ENCODE measurements at places on chromosomes 7 and 10. TPM values are rescaled to one million over a fixed set of nuclear protein-coding genes. Genes with fewer than 3 reads are reported as not detected.
A peak's percentile ranks its signal among the peaks of the same experiment; 100 is the strongest.

MALRD1 gene
- total RNA-seq = 3.6 TPM

GOLGA7B gene
- total RNA-seq = 11.9 TPM

DNA sequence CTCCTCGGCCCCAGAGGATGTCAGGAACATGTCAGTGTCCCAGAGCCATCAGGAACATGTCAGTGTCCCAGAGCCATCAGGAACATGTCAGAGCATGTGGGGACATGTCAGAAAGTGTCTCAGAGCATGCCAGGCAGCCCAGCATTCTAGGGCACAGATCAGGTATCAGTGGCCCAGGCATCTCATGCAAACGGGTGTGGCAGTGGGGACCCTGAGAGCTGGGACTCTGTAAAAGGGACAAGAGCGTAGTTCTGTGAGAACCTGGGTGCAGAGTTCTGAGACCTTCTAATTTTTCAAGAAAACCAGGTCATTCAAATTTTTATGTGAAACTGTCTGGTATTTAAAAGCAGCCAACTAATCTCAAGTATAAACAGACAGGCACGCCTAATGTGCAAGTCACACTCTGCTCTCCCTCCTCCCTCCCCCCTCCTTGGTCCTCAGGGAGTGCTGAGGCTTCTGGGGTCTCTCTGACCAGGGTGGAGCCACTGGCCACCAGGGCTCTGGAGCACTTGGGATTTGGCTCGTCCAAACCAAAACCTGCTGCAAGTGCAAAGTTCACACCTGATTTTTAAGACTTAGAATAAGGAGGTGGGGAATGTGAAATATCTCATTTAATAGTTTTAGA lies 64.6 kb downstream of the ALOX5 start:
- no peak for DNase-seq

- no peak for DNase-seq
These were observed 323.1 kb downstream of the TFEC start for GRCh38 chr7:115707258-115708012.

- DNase-seq = no peak
These were observed 122.4 kb upstream of the PPP2R2D start for GRCh38 chr10:131778385-131778784.

METTL27 gene
- total RNA-seq = 0.78 TPM

DNA sequence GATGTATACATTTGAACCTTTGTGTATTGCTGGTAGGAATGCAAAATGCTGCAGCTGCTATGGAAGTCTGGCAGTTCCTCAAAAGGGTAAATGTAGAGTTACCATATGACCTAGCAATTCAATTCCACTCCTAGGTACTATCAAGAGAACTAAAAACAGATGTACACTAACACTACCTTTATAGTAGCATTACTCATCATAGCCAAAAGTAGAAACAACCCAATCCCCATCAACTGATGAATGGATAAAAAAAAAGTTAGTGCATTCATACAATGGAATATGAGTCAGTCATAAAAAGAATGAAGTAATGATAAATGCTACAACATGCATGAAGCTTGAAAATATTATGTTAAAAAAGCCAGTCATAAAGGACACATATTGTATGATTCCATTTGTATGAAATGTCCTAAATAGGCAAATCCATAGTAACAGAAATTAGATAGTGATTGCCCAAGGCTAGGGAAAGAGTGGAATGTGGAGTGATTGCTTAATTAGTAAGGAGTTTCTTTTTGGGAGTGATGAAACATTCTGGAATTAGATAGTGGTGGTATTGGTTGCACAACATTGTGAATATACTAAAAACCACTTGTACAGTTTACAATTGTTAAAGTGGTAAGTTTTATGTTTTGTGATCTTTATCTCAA lies 96.4 kb upstream of the AOAH start:
- DNase-seq = no peak

DNA sequence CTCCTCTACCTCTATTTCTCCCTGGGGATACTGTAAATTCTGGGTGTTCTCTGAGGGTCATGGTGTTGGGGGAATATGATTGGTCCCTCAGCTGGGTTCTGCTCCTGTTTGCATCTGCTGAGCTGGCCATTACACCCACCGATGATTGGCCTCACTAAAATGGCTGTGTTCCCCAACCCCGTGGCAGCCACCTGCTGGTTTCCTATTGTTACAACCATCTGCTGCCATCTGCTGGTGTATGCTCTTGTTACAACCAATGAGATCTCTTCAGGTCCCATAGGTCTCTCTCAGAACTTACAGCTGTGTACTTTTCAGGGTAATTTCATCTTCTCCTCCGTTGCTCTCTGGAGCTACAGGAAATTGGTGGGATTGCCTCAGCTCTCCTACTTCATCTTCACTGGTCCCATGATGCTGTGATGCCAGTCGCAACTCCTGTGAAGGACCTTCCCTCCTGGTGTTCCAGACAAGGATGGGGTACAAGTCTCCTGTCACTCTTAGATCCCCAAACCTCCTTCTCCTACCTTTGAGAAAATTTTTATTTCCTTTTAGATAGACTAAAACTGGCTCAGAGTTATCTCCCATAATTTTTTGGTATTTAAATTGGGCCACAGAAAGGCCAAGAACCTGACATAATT lies 303.5 kb upstream of the SMIM30 start:
- peak; percentile 39 for DNase-seq

AGAP6 gene
- total RNA-seq = 3.9 TPM

NCF1 gene
- not detected for total RNA-seq

DNA sequence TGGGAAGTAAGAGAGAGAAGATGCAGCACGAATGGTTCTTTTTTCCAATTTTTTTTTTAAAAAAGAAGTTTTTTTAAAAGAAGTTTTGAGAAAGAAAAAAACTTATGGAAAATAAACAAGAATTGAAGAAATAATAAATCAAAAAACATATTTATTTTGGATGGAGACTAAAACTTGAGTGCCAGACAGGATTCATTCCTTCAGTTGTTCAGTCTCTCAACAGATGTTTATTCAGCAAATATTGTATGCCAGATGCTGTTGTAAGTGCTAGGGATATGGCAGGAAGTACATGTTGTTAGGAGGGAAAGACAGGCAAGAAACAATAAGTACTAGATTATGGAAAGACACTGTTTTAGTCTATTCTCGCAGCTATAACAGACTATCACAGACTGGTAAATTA lies 750.7 kb upstream of the PHF14 start:
- DNase-seq = no peak

DNA sequence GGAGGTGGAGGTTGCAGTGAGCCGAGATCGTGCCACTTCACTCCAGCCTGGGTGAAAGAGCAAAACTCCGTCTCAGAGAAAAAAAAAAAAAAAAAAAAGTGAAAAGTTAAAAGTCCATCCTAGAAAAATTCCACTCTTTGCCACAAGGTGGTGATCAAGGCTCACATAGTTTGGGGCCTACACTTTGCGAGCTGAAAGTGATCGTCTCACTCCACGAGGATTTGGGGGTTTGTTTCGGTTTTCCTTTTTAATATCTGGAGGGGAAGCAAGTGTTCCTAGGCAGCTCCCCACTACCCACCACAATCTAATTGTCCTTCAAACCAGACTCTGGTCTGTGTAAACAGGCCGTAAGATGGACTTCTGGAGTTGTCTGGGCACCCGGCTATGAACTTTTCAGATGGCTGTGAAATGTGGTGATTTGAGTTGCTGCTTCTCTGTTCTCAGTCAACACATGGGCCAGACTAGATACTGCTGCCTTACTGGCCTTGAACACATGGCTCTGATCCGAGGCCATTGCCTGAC lies 27.1 kb downstream of the PRLHR start:
- no peak for DNase-seq

FFAR4 gene
- total RNA-seq = not detected

OSBPL3 gene
- 7.3 TPM for total RNA-seq

HEPACAM2 gene
- total RNA-seq = not detected

- DNase-seq = peak; percentile 75
These were observed 336.0 kb downstream of the AUTS2 start for GRCh38 chr7:69934144-69934903.
